ENCODE measurements at places on chromosomes 16 and 17. TPM values are rescaled to one million over a fixed set of nuclear protein-coding genes. Genes with fewer than 3 reads are reported as not detected.

DNA sequence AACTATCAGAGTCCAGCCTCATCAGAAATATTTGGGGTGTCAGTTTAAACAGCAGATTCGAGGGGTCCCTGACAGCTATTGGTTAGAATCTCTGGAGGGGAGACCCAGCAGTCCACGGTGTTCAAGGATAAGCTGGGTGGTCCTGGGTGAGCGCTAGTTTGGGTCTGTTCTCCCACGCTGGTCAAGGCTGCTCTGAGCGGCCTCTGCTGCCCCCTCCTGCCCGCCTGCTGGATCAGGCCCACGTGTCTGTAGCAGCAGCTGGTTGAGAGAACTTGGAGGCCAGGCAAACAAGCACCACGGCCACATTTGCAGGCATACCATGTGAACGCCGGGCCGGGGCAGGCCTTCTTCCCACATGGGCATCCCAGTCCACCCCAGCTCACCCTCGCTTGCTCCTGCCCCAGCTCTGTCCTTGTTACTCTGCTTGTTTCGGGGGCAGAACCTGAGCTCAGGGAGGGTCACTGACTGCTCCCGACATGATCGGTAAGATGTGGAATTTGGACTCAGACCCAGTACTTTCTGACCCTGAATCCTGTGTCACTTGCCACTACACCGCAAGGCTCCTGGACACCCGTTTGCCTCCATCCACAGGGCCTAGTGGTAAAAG lies 7.4 kb downstream of the FOXF1 start:
- DNase-seq, result peak; percentile 85

- DNase-seq, result no peak
Observed at GRCh38 chr16:84600343-84601229, 17.3 kb downstream of the COTL1 start.

- no peak for DNase-seq
Observed at GRCh38 chr16:29927070-29927905, 1.3 kb upstream of the KCTD13 start.

DNA sequence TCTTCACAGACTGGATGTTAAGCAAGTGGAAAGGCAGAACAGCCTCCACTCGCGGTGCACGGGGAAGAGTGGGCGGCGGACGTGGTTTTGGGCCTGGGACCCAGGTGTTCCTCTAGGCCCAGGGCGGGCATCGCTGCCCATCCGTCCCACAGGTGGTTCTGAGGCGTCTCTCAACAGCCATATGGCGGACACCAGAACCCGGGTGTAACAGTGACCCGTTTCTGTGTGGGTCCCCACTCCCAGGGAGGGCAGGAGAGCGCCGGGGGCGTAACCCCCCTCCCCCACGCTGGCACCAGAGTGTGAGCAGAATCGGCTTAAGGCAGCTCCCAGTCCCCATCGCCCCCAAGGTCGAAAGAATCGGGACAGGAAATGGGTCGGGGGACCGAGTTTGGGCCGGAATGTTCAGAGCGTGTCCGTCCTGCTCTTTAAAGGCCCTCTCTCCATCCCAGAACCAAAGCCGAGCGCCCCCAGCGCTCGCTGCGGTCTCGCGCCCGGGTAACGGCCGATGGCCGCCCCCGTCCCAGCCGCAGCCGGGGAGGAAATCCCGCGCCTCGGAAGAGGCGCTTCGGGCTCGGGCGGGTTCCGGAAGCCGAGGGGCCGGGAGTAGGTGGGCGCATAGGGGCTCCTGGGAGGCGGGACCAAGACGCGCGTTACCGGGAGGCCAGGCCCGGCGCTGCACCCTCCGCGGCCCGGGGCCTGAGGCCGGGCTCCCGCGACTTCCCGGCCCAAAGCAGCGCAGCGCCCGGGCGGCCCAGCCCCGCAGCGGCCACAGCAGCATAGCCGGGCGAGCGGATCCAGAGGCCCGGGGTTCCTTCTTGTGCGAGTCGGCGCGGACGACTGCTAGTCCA lies at the start of gene TK2:
Gene TK2, minus strand, starts transcription at position 839 of the 848 bp plus-strand sequence. Its CDS starts 61 bp downstream, at position 778.
- peak; percentile 93 for DNase-seq

- DNase-seq, result no peak
Observed at GRCh38 chr16:85471469-85472431, 141.4 kb upstream of the GSE1 start.

- no peak for DNase-seq
Observed at GRCh38 chr17:11645426-11645825, 47.2 kb downstream of the DNAH9 start.

- no peak for DNase-seq
Observed at GRCh38 chr17:35749560-35750412, 3.3 kb downstream of the GAS2L2 start.

DNA sequence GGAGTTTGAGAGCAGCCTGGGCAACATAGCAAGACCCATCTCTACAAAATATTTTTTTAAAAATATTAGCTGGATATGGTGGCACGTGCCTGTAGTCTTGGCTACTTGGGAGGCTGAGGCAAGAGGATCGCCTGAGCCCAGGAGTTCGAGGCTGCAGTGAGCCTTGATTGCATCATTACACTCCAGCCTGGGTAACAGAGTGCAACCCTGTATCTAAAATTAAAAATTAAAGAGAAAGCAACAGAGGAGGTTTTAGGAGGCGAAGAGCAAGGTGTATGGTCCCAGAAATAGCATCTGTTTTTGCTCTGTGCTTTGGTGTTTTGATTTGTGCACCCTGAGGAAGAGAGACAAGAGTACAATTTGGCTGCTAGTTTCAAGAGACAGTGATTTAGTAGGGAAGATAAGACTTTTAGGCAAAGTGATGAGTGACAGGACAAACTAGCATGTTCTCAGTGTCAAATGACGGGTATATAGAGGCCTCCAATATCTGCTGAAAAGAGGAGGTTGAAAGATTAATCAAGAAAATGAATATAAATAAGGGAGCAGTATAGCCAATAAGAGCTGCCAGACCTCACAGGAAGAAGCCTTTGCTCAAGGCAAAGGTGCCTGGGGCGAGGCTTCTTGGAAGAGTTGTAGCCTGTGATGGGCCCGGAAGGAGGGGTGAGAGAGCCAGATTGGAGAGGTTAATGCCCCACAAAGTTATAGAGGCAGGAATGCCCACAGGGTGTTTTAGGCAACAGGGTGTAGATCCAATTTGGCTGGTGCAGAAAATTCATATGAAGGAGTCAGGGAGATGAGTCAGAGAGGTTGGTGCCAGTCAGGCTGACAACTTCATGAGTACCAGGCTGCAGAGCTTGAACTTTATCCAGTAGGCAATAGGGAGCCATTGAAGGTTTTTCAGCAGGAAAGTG lies 11.4 kb downstream of the HLF start:
- no peak for DNase-seq

GRCh38 chr16:60686824-60687223 lies 1349.4 kb downstream of the CDH8 start:
- DNase-seq, result no peak

- peak; percentile 97 for DNase-seq
Observed at GRCh38 chr17:3879186-3879585, 13.7 kb downstream of the CAMKK1 start.

- DNase-seq, result no peak
Observed at GRCh38 chr16:89446975-89447293, 43.4 kb downstream of the ANKRD11 start.

DNA sequence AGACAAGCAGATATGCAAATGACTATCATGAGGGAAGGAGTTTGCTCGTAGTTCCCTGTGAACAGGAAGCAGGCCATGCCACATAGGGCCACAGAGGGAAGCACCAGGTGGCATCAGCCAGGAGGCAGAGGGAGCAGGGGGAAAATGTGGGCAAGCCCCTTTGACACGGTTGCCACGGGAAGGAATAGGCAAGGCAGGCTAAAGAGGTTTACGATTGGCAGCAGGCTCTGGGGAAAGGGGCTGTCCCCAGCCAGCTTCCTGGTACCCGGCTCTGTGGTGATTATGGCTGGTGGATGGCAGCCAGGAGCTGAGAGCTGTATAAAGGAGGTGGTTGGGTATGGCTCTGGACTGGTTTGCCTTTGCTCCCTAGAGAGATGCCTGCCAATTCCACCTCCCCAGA lies 848 bp downstream of the CES3 start:
- no peak for DNase-seq

DNA sequence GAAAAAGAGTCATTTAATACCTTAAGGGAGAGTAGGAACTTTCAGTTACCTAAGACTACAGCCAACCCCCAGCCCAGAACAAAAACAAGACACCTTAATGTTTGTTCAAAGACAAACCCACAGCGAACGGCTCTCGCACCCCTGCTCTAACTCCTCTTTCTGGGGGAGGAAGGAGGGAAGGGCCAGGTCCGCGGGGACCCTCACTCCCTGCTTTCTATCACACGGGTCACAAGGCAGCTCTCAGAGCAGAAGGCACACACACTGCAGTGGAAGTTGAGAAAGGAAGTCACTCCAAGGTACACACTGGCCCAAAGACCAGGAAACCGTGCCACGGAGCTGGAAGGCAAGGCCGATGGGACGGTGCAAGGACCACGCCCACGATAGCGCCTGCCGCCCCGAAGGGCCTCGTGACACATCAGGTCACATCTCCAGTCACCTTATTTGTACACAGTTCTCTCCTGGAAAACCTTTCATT lies 10.0 kb downstream of the LITAFD start:
- no peak for DNase-seq

- DNase-seq, result peak; percentile 64
Observed at GRCh38 chr17:57121308-57122042, 36.4 kb downstream of the AKAP1 start.

- DNase-seq, result no peak
Observed at GRCh38 chr17:12250973-12251372, 230.3 kb downstream of the MAP2K4 start.

- DNase-seq, result no peak
Observed at GRCh38 chr16:85698935-85699558, 10.3 kb upstream of the GINS2 start.

Gene TUBB3
- 23.4 TPM for total RNA-seq

Gene KCNJ12
- 34.0 TPM for total RNA-seq

Gene TMEM114
- not detected for total RNA-seq

Gene RBBP6
- total RNA-seq, result 42.9 TPM

Gene KIF2B
- total RNA-seq, result not detected

All from tongue (tissue), 3 donors.